GM23248 (cell line): ENCODE measurements at places on chromosomes 16 and 17.

- peak; percentile 53 for DNase-seq
Measured at GRCh38 chr16:88453611-88454522, 787 bp downstream of the ZFPM1 start.

DNA sequence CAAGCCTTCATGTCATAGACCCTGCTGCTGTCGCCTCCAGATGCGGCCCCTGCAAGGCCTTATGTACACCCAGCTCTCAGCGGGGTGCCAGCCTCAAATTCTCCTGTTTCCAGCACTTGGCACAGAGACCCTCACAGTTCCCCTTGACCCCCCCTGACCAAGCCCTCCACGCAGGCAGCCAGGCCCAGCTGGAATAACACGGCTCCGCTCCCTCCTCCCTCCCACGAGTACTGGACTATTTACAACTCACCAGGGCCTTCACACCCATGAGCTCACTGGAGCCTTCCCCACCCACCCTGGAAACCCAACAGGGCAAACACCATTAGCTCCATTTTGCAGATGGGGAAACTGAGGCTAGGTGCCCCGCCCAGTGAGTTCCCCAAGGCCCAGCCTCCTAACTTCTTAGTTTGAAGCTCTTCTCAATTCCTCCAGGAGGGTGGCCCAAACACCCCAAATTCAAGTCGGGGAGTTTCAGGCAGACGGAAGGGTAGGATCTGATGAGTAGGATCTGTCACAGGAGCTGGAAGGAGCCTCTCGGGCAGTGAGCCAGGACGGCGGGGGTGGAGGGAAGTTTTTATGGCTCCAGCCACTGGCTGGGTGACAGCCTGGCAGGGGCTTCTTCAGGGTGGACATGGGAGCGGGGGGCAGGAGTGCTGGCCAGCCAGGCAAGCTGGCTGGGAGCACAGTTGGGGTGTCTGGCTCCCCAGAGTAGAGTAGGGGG is 17.5 kb upstream of the DLX4 start:
- DNase-seq: peak; percentile 65

DNA sequence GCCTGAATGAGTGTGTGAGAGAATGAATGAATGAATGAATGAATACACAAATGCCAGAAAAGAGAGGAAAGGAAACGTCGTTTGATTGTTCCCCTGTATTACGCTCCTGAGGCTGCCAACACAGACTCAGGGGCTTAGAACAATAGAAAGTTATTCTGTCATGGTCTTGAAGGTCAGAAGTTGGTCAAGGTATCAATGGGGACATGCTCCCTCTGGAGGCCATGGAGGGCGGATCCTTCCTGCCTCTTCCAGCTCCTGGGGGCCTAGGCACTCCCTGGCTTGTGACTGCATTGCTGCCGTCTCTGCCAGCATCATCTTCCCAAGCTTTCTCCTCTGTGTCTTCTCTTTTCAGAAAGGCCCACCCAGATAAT is 1.5 kb upstream of the SLC38A8 start:
- DNase-seq: peak; percentile 62

DNA sequence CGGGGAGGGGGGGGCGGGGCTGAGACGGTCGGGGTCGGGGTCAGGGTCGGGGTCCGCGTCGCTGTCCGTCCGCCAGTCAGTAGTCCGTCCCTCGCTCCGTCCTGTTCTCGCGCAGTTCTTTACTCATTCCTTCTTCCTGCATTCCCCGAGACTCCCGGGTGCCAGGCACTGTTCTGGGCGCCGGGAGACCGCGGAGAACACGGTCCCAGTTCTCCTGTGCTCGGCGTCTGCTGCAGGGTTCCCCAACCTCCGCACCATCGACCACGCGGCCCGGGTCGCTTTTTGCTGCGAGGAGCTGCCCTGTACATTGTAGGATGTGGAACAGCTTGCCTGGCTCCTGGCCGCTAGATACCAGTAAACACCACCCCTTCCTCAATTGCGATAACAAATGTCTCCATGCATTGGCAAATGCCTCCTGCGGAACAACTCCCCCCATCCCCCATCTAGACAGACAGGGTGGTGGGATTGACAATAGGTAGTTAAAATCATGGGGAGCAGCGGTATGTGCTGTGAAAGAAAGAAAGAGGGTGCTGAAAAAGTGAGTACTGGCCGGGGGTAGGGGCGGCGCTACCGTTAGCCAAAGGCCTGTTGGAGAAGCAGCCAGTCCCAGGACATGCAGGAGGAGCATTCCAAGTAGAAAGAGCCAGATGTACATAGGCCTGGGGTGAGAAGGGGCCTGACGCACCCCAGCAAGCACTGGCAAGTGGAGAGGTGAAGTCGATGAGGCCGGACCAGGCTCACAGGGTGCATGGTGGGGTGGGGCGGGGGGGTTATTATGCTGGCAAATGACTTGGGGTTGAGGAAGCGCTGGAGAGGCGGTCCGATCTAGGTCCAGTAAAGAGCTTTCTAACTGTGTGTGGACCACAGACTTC is 631 bp downstream of the TRAF7 start:
- peak; percentile 84 for DNase-seq

DNA sequence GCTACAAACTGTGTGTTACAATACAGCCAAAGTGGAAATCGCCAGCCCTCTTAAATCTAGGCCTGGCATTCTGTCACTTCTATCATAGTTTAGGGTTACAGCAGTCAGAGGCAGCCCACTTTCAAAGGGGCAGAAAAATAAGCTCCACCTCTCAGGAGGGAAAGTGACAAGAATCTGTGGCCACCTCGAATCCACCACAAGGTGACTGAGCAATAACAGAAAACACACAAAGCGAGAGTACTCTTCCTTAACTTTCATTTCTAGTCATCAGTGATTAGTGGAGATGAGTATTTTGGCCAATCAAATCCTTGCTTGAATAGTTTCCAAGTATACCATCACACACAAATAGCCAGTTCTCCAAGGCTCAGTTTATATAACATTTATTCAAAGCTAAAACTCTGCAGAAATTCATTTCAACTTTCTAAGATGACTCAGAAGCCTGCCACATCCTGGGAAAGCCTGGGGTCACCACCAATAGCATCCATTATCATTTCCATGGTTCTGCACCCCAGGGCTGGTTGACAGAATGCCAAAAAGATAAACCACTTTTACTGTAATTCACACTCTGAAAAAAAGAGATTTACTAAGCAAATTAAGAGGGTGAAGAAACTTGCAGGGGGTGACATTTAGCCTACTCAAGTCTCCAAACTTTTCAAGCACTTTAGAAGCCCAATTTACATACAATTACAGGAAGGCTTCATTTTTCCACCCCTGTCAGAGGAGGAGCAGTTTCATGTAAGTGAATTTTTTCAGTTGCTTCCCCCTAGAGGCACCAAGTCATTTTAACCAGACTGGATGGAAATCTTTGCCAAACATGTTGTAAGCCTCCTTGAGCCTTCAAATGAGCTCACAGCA is 66.8 kb downstream of the SALL1 start:
- DNase-seq: no peak

- no peak for DNase-seq
Measured at GRCh38 chr17:49564638-49565037, 11.0 kb upstream of the NXPH3 start.

- DNase-seq: no peak
Measured at GRCh38 chr17:31845291-31845690, 13.8 kb downstream of the COPRS start.

DNA sequence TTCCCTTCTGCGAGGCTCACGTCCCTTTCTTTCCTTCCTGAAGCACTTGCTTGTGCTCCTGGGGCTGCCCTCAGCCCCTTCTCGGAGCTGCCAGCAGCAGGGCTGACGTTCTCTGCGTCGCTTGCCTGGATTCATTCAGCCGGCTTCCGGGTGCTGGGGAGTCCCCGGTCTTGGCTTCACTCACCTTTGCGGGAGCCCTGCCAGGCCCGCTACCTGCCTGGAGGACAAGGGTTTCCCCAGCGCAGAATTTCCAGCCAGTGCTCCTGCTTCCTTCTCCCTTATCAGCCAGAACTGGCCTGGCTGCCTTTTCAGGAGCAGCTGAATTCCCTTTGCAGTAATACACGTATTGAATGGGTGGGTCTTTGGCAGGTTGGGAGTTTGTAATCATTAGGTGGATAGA is 22.1 kb upstream of the IL17C start:
- DNase-seq: no peak

- DNase-seq: peak; percentile 44
Measured at GRCh38 chr16:11377154-11377553, 31.9 kb downstream of the RMI2 start.

DNA sequence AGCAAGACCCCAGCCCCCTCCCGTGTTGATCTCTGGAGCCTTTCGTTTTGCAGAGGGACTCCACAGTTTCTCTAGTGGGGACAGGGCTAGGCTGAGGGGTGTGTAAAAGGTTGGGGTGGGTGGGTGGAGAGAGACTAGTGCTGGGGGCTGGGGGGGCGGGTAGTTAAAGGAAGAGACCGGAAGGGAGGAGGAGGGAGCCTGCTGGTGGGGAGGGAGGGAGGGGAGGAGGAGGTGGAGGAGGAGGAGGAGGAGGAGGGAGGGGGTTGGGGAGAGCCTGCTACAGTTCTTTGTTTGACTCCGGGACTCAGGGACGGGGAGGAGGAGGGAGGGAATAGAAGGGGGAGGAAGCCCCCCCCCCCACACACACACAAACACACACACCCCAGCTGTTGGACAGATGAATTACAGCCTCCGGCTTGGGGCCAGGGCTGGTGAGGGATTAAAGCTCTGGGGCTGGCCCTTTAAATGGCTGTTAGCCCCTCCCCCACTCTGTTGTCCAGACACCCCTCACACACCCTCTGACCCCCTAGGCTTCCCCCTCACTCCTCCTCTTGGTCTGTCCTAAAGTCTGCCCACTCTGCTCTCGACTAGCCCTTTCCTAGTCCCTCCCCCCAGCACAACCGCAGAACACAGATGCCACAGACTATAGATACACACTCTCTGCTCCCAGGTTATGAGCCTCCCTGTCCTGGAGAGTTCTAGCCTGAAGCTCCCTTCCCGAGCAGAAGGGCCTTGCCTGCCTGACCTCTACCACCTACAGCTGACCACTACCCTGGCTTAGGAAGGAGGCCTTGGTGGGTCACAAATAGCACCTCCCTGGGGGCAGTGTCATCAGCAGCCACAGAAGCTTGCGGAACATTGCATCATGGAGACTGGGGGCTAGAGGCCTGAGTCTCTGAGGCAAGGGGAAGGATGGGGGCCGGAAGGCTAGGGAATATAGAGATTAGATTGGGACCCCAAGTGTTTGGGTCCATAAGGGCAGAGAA is 4.4 kb downstream of the KDM6B start:
- DNase-seq: peak; percentile 60

DNA sequence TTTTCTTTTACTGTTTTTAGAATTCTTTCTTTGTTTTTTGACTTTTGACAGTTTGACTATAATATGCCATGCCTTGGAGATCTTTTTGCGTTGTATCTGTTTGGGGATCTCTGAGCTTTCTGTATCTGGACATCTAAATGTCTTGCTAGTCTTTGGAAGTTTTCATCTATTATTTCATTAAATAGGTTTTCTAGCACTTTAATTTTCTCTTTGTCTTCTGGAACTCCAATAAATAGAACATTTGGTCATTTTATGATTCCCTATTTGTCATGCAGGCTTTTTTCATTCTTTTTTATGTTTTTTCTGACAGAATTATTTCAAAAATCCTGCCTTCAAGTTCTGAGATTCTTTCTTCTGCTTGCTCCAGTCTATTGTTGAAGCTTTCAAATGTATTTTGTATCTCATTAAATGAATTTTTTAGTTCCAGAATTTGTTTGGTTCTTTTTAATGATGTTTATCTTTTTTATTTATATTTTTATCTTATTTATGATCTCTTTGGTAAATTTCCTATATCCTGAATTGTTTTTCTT is 201.4 kb downstream of the CHD9NB start:
- no peak for DNase-seq

GRCh38 chr17:65328567-65328966 is 191.4 kb downstream of the RGS9 start:
- DNase-seq: no peak

- peak; percentile 97 for DNase-seq
Measured at GRCh38 chr17:10114931-10115535, 83.4 kb downstream of the GAS7 start.

DNA sequence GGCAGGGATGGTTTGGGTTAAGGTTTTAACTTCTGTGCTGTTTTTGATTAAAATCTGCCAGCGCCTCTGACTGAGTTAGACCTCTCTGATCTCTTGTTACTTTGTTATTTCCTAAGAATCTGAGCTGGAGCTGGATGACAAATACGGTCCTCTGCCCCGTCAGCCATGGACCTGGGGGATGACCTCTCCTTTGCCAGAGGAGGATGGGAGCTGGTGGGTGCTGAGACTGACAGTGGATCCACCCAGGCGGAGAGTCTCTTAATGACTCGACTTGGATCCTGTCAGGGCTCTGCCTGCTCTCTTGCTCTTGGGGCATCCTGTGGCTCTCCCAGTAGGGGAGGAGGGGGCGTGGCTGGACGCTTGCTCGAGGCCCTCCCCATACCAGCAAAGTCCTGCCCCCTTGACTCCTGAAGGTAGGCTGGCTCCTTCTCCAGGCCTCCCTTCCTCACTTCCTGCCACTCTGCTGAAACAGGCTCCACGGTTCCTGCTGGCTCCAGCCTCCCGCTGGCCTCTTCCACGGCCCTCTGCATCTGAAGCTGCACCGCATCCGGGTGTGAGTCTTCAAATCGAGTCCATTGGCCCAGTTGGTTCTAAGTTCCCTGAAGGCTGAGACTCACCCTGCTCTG is 24.8 kb upstream of the MAP3K14 start:
- peak; percentile 94 for DNase-seq

GRCh38 chr17:21186399-21187187 is 27.4 kb downstream of the TMEM11 start:
- no peak for DNase-seq

GRCh38 chr16:86874141-86874540 is 295.8 kb downstream of the FOXL1 start:
- DNase-seq: peak; percentile 41

DNA sequence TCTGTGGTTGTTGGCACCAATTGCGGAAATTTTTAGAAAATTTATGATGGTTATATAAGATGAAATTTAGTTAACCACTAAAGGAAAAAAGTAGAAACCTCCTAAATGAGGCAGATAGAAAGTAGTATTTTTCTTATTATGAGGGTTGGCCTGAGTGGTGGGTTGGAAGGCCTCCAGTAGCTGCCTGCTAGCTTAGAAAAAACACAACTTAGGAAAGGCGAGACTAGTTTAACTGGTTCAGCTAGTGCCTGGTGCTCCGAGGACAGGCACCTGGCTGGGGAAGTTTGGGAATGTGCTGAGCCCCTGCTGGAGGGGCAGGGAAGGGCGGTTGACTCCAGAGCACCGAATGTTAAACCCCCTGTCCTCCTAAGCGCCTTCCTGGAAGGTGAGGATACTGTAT is 19.9 kb downstream of the LDHD start:
- no peak for DNase-seq

GRCh38 chr17:71237903-71238538 is 882.8 kb upstream of the SOX9 start:
- peak; percentile 81 for DNase-seq
